ENCODE measurements at places on chromosomes 6 and 20.

DNA sequence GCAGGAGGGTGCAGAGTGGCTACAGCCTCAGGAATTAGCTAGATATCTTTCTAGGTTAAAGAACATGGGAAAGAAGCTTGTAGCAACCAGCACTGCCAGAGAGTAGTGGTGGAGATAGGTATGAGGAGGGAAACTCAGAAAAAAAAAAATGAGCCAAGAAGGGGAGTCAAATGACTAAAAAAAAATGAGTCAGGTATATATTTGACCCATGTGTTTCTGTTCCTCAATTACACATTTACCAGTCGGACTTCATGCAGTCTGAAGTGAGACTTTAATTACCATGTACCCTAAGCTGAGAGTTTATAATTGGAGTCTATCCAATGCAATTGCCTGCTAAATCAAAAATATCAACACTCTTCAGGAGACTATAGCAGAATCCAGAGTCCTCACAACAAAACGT, 964.6 kb downstream of the HACE1 start:
- DNase-seq, result no peak

GRCh38 chr6:43990627-43991619, 136.3 kb downstream of the MRPL14 start:
- DNase-seq, result no peak

GRCh38 chr20:36644032-36644705, 1.8 kb downstream of the SLA2 start:
- no peak for DNase-seq

GRCh38 chr20:56348746-56349145, 10.0 kb upstream of the FAM210B start:
- DNase-seq, result no peak

DNA sequence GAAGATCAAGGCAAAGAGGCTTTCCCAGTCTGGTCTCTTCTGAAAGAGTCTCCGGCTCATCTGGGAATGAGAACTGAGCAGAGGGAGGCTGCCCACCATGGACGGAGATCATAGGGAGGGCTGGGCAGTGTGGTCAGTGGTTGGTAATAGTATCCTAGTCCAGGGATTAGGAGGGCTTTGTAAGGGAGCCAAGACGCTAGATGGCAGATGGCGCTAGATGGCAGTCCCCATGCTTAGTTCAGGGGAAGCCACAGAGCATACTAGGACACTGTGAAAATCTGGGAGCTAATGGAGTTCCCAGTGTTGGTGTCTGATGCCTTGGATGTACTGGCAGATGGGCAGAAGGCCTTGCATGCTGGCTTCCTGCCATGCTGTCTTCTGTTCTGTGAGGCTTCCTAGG, 21.7 kb upstream of the DAAM2 start:
- DNase-seq, result no peak

- DNase-seq, result no peak
Observed at GRCh38 chr6:21000331-21000801, 466.1 kb downstream of the CDKAL1 start.

GRCh38 chr6:71349976-71350615, 61.5 kb downstream of the OGFRL1 start:
- DNase-seq, result no peak

GRCh38 chr20:40894237-40894630, 134.4 kb upstream of the TOP1 start:
- peak; percentile 50 for DNase-seq

GRCh38 chr6:119717942-119718341, 368.4 kb upstream of the MAN1A1 start:
- DNase-seq, result no peak

DNA sequence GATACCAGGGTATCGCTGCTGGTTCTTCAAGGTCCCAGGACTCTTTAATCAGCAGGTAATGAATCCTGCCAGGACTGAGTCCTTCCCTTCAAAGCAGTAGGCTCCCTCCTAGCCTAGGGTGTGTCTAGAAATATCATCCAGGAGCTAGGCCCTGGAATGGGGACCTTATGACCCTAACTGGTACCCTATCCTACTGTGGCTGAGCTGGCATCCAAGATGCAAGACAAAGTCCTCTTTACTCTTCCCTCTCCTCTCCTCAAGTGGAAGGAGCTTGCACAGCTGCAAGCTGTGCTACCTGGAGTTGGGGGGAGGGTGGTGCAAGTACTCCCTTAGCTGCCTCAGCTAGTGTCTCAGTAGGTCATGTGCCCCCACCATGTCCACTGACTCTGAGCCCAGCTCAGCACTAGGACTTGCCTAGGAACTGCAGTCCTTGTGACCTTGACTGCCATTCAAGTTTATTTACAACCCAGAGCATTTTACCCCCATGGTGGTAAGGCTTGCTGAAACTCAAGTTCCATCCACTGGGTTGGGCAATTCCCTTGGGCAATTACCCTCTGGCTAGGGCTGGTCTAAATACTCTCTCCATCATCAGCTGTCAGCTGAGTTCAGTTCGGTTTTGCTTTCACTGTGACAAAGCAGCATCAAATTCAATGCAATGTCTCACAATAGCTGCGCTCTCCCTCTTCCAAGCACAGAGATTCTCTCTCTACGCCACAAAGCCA, 48.4 kb upstream of the TOP1 start:
- DNase-seq, result no peak

DNA sequence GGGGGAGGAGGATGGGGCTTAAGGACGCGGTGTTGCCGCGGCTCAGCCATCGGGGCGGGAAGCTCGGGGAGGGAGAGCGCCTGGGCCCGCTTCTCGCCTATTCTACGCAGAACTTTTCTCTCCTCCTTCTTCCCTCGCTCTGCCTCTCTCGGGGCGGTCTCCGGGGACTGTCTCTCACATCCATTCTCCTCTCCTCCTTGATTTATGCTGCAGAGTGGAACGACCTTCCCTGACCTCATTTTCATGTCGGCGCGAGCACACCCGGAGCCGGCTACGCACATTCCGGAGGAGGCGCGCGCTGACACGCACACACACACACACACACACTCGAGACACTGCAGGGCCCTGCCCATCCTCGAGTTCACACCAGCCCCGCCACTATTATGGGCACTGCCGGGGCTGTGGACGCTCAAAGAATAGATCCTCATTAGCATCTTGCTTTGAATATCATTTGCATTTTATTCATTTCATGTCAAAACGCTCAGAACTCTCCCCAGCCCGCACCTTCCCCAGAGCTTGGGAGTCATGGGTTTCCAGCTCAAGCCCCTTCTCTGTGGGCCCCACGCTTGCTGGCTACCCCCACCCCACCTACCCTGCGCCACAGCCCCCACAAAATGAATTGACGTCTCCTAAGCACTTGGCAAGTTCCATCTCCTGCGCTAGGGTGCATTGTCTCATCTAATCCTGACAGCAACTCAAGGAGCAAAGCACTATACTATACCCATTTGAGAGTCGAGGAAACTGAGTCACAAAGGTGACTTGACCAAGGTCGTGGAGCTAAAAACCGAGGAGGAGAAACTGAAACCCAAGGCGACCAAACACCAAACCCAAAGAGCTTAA, 36.8 kb downstream of the NCR2 start:
- no peak for DNase-seq

DNA sequence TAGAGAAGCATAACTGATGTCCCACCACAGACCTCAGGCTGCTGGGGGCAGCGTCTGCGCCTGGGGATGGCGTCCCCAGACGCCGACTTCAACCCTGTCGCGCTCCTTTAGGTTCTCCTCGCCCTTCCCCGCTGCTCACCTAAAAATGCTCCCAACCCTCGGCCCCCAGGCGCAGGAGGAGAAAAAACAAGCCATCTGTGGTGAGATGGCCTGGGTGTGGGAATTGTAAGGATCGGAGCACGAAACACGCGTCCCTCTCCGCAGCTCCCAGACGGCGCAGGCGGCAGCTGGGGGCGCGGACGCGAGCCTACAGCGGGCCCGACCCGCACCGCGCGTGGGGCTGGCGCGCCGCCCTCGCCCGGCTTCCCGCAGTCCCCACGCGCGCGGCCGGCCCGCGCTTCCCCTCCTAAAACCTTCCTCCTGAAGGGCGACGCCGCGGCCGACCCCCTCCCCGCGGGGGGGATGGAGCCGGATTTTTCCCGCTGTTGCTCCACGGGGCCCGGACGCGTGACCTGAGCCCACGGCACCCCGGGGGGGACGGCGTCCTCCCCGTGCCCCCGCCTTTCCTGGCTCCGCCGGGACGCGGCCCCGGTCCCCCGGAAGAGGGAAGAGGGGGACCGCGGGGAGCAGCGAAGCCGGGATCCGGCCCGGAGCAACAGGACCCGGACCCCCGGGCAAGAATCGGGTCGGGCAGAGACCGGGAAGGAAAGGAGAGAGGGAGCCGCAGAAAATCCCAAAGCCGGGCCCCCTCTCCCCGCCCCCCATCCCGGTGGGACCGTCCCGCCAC, 611 bp downstream of the EPB41L2 start:
- DNase-seq, result no peak

All from AML-193 (cell line).